ENCODE measurements at places on chromosomes 4 and X.

DNA sequence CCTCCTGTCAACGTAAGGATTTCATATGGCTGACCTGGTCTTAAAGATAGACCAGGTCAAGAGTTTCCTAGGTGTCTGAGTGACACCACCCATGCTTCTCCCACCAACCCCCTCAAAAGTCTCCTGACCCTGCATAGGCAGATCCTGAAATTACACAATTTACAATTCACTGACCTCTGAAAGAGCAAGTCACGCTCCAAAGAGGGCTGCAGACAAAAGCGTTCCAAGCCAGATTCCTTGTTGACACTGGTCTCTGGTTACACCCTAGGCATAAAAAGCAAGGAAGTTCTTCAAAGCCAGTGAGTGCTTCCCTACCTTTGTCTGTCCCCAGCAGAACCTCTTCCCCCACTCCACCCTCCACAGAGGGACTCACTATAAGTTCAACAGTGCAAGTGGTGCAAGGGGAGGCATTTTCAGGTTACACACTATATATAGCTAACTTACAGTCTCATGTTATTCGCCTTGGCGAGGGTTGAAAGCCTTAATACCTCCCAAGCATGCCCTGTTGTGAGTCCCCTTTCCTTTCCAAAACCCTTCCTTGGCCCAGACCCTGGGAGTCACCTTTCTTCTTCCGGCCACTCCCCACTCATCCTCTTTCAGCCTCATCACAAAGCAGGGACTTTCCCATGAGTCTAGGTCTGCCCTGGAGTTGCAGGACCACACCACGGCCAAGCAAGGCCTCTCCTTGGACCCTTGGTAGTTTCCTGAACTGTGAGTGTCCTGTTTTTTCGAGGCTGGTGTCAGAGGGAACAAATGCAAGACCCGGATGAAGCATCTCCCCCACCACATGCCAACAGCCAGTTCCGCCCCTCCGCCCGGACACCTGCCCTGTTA, 58.0 kb upstream of the KLF3 start:
- no peak for DNase-seq

- DNase-seq, result peak; percentile 79
Observed at GRCh38 chrX:3518870-3519269, 172.4 kb upstream of the MXRA5 start.

GRCh38 chrX:38087594-38087993, 81.2 kb downstream of the SYTL5 start:
- no peak for DNase-seq

GRCh38 chr4:163180090-163180489, 13.4 kb upstream of the NAF1 start:
- no peak for DNase-seq

DNA sequence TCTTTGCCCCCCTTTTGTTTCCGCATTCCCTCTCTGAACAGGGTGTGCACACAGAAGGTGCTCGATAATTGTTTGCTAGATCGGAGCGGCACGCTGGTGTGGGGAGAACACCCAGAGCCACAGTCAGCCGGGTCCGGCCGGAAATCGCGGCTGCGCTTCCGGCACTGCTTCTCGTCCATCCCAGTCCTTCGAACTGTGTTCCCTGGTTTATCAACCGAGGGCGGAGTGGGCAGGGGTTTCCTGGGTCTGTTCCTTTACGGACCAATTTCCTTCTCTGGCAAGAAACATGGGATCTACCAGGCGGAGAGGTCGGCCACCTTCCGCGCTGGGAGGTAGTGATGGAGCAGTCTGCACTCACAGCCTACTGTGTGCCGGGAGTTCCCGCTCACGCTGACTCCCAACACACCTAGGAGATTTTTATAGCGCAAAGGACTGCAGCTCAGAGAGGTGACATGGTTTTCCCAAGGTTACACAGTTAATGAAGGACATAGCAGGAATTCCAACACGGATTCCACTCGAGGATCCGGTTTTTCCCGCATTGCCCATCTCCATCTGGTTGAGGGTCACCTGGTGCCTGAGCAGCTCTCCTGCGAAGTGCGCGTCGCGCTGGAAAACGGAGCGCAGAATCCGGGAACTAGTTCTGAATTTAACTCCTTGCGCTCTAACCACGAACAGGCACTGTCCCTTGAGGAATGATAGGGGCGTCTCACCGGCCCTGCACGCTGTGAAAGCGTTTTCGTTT, 6.8 kb downstream of the MSX1 start:
- no peak for DNase-seq

- no peak for DNase-seq
Observed at GRCh38 chr4:7647186-7647585, 212.5 kb upstream of the PSAPL1 start.

DNA sequence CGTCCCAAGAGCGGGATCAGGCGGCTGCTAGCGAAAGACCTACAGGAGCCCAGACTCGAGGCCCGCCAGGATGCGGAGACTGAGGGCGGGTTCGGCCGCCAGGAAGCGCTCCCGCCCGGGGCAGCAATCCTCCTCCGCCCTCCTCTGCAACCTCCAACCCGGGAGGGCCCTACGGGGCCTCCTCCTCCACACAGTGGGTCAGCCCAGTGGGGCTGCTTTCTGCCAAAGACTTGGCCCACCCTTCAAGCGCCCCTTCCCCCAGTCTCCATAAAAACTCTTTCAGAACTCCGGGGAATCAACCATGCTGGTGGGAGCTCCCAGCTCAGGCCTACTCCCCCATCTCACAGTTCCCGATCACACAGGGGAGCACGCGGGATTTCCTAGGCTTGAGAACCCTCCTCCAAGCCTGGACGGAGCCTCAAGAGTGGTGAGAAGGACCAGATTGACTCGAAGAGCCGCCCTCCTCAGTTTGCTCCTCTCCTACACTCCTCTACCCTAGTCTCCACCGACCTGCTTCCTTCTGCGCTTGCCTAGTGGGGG, 77.5 kb downstream of the RLIM start:
- DNase-seq, result peak; percentile 60

- peak; percentile 99 for DNase-seq
Observed at GRCh38 chr4:7842384-7843279, 97.0 kb downstream of the AFAP1 start.

DNA sequence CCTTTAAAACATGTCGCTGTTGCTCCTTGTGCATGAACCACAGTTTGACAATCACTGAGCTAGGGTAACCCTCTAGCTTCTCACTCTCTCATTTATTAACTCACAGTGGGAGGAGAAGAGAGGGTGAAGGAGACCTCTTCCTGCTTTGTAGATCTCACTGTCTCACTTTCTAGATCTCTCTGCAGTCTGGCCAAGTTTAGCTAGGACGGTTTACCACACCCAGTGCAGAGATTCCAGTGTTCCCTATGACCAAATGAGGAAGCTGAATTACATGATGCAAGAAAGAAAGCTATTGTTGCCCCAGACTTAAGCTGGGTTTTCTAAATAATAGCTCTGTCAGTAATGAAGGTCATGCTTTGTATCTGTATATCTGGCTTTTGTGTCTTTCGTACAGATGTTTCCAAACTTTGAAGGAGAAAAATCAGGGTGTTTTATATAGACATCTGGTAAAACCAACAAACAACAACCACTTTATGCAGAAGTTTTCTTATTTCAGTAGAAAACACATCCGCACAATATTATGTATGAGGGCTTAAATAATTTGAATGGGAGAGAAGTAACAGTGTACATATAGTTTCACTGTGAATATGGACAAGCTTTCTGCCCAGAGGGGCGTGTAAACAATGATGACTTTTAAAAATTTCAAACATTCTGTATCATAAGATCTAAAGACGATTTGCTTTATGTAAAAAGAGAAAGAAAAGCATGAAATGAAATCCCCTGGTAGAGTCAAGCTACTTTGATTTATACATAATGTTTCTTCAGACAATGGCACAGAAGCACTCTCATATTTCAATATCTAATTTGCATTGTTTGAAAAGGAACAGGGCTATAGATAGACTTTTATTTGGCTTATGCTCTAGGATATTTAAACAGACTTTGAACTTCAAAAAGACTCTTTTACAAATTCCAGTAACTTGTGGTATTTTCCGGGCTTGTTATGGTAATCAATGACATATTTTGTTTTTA, 582.3 kb downstream of the FSTL5 start:
- DNase-seq, result peak; percentile 14

DNA sequence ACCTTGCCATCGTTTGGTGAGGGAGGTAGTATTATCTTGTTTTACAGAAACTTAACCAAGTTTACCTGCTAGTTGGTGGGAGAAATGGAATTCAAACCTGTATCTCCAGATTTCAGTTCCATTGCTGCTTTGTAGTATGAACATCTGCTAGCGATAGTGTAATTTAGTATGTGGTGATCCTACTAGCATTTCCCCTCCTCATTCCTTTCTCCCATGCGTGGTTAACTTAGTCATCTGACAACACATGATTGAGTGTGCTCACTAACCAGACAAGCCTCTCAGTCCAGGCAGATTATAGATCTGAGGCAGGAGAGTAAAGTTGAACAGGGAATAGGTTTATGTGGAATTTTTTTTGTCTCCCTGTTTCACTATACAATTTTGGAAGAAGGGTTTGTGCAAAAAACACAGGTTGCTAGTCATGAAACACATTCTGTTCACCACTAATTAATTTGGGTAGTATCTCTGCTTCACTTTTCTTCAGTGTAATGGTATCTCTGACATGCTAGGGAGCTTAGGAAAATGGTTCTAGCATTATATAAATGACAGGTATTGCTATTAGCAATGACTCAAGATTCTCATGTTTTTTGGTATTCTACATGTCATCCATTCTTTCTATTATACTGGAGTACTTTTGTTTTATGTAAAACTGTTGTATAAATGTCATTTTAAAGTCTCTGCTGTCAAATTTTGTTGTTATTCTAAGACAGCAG, 21.7 kb downstream of the RBPJ start:
- peak; percentile 76 for DNase-seq

GRCh38 chr4:155688860-155689259, 22.2 kb downstream of the GUCY1A1 start:
- no peak for DNase-seq

DNA sequence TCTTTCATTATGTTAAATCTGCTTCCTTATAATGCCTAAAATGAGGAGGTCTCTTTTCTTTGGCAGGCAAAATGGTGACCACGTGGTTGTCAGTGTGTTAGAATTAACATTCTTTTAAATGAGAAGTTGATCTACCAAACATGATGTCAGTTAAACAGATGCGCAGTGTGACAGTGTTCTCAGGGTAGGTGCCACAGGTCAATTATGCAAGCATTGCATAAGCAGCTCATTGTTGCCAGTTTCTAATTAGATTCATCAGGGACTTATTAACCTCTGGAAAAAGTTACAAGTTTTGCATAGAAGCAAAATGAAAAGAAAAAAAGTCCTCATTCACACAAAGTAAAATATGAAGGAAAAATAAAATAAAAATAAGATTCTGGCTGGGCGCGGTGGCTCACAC, 324.1 kb upstream of the GALNT7 start:
- DNase-seq, result no peak

DNA sequence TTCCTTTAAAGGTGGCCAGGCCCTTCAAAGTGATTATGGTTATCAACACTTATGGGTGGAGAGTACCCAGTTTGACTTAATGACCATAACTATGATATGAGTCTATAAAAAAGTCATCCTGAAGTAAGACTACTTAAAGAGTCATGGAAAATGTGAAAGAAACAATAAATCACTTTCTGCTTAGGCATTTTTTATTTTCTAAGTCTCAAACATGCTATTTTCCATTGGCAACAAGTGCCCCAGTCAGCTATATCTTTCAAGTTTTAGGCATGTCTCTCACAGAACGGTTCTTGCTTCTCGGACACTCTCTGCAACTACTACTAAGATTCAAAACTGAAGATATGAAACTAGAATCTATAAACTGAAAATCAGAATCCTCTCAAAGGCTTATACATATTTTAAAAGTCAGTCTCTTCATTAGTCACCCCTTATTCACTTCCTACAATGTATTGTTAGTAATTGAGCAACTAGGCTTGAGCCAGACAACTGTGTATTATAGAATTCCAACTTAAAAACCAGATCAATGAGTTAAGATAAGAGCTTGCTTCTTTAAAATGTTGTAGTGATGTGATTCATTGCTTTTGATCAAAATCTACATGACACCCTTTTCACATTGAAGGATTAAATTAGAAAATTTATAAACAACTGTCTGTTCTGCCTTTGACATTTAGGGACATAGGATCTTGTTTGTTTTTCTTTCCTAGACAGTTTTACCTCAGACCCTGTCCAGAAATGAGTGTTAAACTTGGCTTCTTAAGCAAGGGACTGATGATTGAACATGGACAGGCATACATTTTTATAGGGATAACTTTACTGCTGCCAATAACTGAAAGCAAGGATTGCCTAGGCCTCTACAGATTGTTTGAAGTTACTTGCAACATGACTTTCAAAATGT, 2.9 kb downstream of the ANTXR2 start:
- DNase-seq, result no peak

GRCh38 chr4:68891678-68892077, 59.9 kb downstream of the UGT2A3 start:
- no peak for DNase-seq

- peak; percentile 49 for DNase-seq
Observed at GRCh38 chr4:2963966-2964471, 648 bp downstream of the GRK4 start.

- no peak for DNase-seq
Observed at GRCh38 chr4:83793481-83793880, 257.6 kb downstream of the GPAT3 start.

- DNase-seq, result peak; percentile 92
Observed at GRCh38 chrX:31609130-31609529, 537.3 kb upstream of the FTHL17 start.

Data from fibroblast of pulmonary artery (primary cell).